ENCODE measurements at places on chromosomes 12 and 14.

DNA sequence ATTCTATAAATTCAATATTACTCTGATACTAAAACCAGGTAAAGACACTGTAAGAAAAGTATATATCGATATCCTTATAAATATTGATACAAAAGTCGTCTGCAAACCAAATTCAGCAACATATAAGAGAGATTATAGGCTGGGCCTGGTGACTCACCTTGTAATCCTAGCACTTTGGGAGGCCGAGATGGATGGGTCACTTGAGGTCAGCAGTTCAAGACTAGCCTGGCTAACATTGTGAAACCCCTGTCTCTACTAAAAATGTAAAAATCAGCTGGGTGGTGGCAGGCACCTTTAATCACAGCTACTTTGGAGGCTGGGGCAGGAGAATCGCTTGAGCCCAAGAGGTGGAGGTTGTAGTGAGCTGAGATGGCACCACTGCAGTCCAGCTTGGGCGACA, 13.5 kb upstream of the TUBA1C start:
- no peak for DNase-seq

- no peak for DNase-seq
Measured at GRCh38 chr14:70602254-70602653, 1.8 kb upstream of the MED6 start.

GRCh38 chr12:53798575-53798974, 46.8 kb upstream of the CISTR start:
- no peak for DNase-seq

DNA sequence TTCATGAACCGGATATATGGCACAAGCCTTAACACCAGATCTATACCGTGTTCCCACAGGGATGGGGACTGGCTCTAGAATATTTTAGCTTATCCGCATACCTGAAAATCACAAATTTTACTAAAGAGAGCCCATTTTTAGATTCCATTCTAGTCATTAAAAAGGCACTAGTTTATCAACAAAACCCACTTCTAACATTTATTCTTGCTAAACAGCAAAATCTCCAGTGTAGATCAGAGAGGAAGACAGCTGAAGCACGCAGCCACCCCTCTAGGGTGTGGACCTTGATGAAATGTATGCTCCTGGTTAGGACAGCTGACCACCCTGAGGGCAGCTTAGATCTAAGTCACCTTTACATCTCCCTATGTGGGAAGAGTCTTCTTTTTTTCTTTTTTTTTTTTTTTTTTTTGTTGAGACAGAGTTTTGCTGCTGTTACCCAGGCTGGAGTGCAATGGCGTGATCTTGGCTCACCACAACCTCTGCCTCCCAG, 62.4 kb downstream of the EID3 start:
- DNase-seq, result no peak

GRCh38 chr14:59565087-59565486, 11.5 kb downstream of the CCDC175 start:
- no peak for DNase-seq

- DNase-seq, result no peak
Measured at GRCh38 chr12:66072135-66072534, 58.4 kb downstream of the LLPH start.

DNA sequence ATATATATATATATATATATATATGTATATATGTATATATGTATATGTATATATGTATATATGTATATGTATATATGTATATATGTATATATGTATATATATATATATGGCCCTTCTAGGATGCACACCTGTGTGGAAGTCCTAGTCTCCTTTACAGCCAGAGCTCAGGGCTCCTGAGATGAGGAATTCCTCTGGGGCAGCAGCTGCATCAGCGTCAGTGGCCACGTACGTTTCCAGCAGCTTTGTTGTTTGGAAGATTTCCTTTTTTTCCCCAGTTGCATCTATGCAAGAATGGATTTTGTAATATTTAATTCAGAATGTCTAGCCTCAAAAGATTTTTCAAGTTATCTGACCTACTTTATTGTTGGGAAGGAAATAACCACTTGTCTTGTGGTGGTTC, 68.6 kb downstream of the TNFAIP2 start:
- no peak for DNase-seq

- no peak for DNase-seq
Measured at GRCh38 chr12:38869036-38869435, 36.4 kb downstream of the CPNE8 start.

- DNase-seq, result no peak
Measured at GRCh38 chr12:32201976-32202375, 95.3 kb downstream of the BICD1 start.

- no peak for DNase-seq
Measured at GRCh38 chr12:132049876-132050275, 94.2 kb downstream of the DDX51 start.

DNA sequence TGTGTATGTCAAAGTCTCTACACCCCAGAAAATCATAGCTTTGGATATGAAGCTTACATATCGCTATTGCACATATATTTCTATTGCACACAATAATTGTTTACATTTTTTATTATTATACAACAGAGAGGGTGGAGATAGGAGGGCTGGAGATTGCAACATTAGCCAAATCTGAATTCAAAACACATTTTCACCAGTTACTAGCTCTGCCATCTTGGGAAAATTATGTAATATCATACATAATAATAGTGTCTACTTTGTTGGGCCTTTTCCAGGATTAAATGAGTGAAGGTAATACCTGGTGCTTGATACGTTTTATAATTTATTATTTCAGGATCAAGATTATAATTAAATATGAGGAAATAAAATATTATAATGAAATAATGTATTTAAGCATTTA, 507.4 kb upstream of the TBX3 start:
- DNase-seq, result no peak

DNA sequence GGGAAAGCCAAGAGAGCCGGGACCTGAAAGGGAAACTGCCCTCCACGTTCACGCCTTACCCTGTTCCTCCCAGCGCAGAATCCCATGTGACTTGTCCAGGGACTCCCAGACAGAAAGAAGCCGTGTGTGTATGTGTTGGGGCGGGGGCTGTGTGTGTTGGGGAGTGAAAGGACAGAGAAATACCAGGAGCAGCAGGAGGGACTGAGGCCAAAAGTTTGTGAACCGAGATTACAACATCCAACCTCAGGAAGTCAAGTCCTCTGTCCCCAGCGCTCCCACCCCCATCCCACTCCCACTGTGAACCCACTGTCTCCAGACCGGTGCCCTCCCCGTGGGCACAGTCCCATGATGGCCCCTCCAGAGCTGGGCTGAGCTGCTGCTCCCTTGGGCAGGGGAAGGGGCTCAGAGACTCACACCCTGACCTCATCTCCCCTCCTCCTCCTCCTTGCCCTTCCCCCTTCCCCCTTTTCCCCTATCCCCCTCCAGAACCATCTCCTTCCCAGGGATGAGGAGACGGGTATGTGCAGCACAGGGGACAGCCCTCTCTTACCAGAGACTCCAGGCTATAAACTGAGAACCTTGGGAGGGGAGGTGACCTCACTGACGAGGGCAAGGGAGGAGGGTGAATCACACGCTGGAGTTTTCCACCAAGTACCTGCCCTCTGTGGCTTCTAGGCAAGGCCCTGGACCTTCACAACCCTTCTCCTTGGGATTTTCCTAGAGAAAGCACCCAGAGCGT, at the start of gene SLC6A12:
Gene SLC6A12 (minus strand): TSS at position 155 of the 739 bp plus-strand sequence. CDS start 4,171 bp downstream, outside the sequence.
- DNase-seq, result no peak

DNA sequence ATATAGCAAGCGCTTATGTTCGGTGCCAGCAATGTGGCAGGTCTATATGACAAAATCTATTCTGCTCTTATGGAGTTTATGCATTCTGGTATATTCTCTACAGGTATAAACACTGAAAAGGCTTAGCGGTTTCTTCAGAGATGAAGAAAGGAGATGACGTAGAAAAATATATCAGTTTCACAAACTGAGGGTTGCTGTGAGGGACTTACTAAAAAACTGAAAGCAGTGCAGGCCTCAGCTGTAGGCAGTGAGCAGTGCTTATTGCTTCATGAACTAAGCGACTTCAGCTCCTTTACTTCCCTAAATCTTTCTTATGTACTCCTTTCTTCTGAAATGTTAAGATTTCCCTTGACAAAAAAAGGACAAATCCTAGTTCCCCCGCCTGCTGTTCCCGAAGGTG, 4.5 kb downstream of the DDX47 start:
- no peak for DNase-seq

- DNase-seq, result no peak
Measured at GRCh38 chr14:75628816-75629215, 31.9 kb downstream of the ERG28 start.

GRCh38 chr12:13727707-13728195, 253.7 kb downstream of the GRIN2B start:
- no peak for DNase-seq

DNA sequence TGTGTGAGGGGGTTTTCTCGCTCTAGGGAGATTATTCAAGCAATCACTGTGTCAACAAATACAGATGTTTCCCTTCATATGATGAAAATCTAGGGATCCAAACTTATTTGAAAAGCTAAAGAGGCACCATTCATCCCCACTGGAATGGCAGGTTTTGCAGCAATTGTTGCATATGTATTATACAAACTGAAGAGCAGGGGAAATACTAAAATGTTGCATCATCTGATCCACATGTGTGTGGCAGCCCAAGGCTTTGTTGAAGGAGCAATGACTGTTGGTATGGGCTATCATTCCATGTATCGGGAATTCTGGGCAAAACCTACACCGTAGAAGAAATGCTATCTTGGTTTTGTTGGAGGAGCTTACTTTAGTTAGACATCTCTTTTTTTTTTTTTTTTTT, 4.1 kb upstream of the PRPF40B start:
- DNase-seq, result no peak

GRCh38 chr12:32534698-32535097, 135.3 kb downstream of the FGD4 start:
- no peak for DNase-seq

DNA sequence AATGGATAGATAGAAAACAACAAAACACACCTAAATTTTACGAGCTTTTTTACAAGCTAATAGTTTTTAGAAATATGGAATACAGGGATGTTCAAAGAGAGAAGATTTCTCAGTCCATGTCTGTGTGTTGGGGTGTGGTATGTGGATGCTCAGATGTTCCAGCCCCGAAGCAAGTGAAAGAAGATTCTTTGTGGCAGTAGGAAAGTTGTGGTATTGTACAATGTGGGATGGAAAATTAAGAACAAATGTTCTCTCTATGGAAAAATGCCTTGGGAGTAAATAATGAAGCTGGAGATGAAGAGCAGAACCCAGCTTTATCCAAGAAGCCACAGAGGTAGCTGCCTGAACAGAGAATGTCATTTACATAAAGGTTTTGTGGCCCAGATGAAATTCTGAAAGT, 150.3 kb upstream of the PRKD1 start:
- DNase-seq, result no peak

DNA sequence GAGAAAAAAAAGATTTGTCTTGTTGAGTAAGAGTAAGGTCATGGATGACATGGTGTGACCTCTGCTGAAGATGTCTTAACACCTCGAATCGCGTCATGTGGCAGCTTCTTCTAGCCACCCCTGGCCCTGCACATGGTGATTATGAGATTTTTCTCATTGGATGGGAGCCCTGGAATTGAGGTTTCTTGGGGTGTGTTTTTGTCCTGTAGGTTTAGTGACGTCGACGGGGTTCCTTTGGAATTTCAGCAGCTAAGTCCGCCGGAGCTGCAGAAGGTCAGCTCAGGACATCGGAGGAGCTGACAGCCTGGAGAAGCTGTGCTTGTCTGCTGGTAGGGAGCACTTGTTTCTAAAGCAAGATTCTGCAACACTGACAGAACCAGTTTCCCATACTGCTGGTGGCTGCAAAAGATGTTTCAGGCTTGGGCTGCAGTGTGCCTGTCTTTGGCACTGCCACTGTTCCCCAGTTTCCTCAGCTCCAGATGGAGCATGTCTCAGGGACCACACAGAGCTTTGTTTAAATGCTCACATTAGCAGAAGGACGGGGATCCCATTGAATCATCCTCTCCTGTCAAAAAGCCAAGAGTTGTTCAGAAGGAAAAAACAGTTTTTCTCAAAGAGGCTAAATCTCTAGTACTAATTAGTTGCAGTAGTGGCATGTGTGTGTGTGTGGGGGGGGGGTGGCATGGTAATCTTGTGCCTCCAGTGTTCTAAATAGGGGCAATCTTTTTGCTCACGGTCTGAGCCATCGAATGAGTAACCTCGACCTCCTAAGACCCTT, 5.2 kb upstream of the FOS start:
- DNase-seq, result no peak

GRCh38 chr12:7856516-7856915, 16.2 kb downstream of the SLC2A14 start:
- DNase-seq, result no peak

- DNase-seq, result no peak
Measured at GRCh38 chr14:54450535-54450934, 9.4 kb upstream of the CNIH1 start.

- DNase-seq, result no peak
Measured at GRCh38 chr12:29492891-29493290, 4.6 kb downstream of the OVCH1 start.
